ENCODE measurements at places on chromosomes 16 and 17. TPM values are rescaled to one million over a fixed set of nuclear protein-coding genes. Genes with fewer than 3 reads are reported as not detected.

The TLCD3B gene
- not detected for total RNA-seq

The MYH3 gene
- 1.2 TPM for total RNA-seq

The COPZ2 gene
- total RNA-seq, result 18.9 TPM

The WNT9B gene
- not detected for total RNA-seq

The CAMTA2 gene
- 17.7 TPM for total RNA-seq

The C1QTNF8 gene
- total RNA-seq, result not detected

The GDPD1 gene
- total RNA-seq, result 1.1 TPM

The MT4 gene
- not detected for total RNA-seq

The KCNG4 gene
- not detected for total RNA-seq

All from right lobe of liver (tissue), 6 donors.